ENCODE measurements at places on chromosomes 4 and X.

GRCh38 chrX:25144043-25144940 lies 128.5 kb upstream of the ARX start:
- peak; percentile 11 for DNase-seq

DNA sequence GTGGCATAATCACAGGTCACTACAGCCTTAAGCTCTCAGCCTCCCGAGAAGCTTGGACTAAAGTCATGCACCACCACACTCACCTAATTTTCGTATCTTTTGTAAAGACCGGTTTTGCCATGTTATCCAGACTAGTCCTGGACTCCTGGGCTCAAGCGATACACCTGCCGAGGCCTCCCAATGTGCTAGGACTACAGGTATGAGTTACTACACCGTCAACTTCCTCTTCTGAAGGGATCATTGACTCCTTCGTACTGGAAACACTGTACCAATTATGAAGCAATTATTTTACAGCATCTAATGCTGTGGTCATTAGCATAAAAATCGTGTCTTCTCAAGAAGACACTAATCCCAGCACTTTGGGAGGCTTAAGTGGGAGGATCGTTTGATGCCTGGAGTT lies 35.2 kb downstream of the PDS5A start:
- no peak for DNase-seq

DNA sequence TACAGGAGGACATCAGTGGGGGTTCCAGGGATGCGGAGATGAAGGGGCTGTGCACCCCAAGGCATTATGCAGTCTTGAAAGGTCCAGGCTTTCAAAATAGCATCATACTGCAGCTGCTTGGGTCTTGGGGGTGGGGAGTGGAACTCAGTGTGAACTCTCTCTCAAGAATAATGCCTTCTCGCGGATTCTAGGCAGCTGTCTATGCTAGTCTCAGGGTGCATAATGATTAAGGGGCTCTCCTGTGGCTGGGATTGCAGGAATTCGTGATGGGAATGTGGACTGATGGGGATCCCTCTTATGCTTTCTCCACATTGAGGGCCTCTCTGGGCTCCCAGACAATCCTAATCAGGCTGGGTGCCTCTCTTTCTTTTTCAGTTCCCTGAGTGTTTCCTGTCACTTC lies 172.2 kb upstream of the ARHGAP24 start:
- no peak for DNase-seq

- DNase-seq: no peak
These were observed 20.2 kb downstream of the SETD7 start for GRCh38 chr4:139535871-139536234.

- no peak for DNase-seq
These were observed 4.0 kb downstream of the COL25A1 start for GRCh38 chr4:109298279-109299010.

- no peak for DNase-seq
These were observed 26.0 kb downstream of the SMAD1 start for GRCh38 chr4:145507636-145508035.

DNA sequence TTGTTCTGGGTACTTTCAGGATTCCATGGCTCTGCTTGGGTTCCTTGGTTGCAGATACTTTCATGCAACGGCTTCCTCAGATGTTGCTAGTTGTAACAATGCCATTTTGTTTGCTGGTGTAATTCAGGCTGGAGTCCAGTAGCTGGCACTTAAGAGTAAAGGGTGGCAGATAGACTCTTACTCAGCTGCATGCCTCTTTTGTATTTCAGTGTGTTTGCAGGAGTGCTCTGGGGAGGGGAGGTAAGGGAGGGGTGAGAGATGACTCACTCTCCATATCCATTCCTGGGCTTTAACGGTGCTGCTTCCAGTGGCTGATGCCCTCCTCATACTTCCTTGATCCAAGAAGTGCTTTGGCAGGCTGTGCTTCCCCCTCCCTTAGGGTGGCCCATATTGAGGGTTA lies 155.2 kb downstream of the ZNF330 start:
- DNase-seq: no peak

- DNase-seq: no peak
These were observed 3.2 kb downstream of the HTRA3 start for GRCh38 chr4:8272472-8273428.

- no peak for DNase-seq
These were observed 199.7 kb downstream of the CRLF2 start for GRCh38 chrX:1012678-1013300.

- DNase-seq: no peak
These were observed 46.4 kb upstream of the VEGFD start for GRCh38 chrX:15430584-15430983.

All from activated T-cell treated with anti-CD3 and anti-CD28 coated beads, Interleukin-2, amount 50 U/mL, for 4 hours (primary cell).